COR-L47 (cell line): ENCODE measurements at places on chromosomes 11 and 22.

- DNase-seq, result no peak
Measured at GRCh38 chr11:126948563-126948962, 52.0 kb downstream of the KIRREL3 start.

DNA sequence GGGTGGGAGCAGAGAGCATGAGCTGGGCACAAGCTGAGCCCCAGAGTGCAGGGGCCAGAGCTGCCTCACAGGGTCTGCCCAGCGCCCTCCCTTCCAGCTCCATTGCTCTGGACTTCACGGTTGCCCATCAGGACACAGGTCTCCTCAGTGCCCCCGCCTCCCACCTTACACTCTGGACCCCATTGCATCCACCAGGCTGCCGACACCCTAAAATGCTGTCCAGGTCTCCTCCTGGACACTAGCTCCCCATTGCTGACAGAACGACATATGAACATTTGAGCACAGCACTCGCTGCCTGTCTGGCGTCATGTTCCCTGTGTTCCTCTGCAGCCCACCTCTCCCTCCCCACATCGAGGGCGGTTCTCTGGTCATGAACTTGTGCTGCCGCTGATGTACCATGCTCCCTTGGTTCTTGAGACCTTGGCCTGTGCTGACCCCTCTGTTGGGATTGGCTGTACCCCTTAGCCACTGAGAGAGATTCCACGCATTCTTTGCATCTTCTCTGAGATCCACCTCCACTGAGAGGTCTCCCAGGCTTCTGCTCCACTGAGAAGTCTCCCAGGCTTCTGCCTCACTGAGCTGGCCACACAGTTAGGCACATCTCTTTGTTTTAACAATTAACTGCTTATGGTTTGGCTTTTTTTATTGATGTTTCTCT, 34.2 kb upstream of the NECTIN1 start:
- DNase-seq, result no peak

- DNase-seq, result no peak
Measured at GRCh38 chr11:87459351-87459750, 421.6 kb downstream of the TMEM135 start.

GRCh38 chr11:18455686-18456372, at the start of gene LDHAL6A:
TSS of gene LDHAL6A (plus strand) at chr11:18455856. CDS start at chr11:18456681, 825 bp downstream.
- DNase-seq, result no peak

- DNase-seq, result no peak
Measured at GRCh38 chr11:75820645-75821044, 5.6 kb downstream of the UVRAG start.

DNA sequence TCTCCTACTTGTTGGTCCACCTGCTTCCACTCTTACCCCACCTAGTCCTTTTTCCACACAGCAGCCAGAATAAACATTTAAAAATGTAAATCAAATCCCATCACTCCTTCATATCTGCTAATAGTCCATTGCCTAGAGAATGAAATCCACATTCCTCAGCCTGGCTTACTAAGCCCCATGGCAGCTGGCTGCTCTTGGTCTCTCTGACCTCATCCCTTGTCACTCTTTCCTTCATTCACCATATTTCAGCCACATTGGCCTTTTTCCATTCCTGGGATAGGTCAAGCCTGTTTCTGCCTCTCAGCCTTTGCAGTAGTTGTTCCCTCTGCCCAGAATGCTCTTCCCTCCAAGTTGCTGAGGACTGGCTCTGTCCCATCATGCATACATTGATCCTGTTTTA, 512.8 kb downstream of the INSC start:
- no peak for DNase-seq

- DNase-seq, result no peak
Measured at GRCh38 chr11:35162745-35163144, 23.8 kb downstream of the CD44 start.

- DNase-seq, result no peak
Measured at GRCh38 chr11:47000033-47000432, 63.5 kb downstream of the CSTPP1 start.

DNA sequence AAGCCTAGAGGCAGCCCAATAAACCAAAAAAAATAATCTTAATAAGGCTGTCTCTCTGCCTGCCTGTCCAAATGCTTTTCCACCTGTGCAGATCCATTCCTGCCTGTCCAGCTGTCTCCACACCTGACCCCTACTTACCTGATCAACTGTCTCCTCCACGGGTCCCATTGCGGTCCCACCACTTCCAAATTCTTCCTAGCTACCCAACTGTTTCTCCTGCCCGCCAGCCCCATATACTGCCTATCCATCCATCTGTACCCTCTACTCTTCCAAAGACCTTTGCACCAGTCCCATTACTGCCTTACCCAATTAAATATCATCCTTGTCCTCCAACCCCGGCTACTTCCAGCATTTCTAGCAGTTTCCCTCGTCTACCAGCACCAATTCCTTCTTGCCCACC, 39.4 kb upstream of the ANGPTL5 start:
- DNase-seq, result no peak

DNA sequence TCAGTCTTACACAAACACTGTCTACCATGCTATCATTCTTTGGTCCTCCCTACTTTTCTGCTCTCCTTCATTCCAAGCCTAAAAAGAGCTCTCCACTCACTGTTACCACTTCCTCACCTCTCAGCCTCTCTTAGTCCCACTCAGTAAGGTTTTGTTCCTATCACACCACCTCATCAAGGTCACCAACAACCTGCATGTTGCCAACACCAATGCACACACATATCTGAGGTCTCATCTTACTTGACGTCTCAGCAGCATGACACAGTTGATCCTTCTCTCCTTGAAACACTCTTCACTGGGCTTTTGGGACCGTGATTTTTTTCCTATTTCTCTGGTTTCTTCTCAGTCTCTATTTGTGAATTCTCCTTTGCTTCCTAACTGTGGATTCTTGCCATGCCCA, 8.1 kb downstream of the PISD start:
- no peak for DNase-seq

DNA sequence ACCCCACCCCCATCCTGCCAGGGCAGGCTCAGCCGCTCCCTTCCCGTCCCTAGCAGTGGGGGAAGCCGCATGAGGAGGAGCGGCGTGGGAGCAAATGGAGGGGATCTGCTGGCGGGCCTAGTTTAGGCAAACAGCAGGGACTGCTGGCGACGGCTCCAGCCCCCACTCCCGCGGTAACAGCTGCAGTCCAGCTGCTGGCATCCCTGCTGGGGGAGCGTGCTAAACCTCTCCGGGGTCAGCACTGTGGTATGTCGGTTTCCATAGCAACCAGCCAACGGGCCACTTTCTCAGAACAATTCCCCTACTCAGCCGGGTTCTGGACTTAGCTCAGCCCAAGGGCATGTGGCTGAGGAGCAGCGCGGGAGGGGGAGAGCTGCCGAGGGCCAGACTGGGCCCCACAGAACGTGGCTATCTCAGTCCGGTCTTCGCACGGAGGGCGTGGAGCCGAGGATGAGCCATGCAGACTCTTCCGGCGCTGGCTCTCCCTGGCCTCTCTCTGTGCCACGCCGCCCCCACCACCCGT, 98.8 kb downstream of the PKNOX2 start:
- DNase-seq, result peak; percentile 40
